ENCODE measurements at places on chromosomes 1 and 21.
A peak's percentile ranks its signal among the peaks of the same experiment; 100 is the strongest.

DNA sequence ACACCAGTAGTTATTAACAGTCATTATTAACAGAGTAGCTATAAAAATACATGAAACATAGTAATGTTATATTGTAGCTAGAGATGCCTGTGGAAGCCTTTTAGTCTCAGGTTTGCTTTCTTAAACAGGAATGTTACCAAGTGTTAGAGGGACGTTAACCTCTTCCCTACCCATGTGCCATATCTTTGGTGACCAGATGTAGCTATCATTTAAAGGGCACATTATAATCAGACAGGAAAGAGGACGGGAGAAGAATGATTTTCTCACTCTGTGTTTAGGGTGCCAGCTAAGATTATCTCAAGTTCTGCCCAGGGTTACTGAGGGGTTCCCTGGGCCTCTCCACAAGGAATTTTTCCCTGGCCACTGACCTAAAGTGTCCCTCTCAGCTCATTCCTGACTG is 20.9 kb upstream of the UBL4B start:
- no peak for DNase-seq

GRCh38 chr1:24830680-24831272 is 85.5 kb downstream of the CLIC4 start:
- DNase-seq, result peak; percentile 60

DNA sequence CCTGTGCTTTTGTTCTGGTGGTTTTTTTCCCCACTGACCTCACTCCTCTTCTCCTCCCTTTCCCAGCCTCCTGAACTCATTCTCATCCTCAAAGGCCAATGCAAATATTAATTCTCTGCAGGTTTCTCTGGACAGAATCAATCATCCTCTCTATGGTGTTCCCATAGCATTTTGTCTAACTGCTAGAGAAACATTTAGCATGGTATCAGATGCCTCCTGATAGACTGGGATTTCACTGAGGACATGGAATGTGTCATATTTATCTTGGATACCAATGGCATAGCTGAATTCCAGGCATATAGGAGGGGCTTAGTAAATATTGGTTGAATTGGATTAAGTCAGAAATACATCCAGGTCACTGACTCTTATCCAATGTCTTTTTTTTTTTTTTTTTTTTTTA is 46.1 kb upstream of the SRP9 start:
- no peak for DNase-seq

DNA sequence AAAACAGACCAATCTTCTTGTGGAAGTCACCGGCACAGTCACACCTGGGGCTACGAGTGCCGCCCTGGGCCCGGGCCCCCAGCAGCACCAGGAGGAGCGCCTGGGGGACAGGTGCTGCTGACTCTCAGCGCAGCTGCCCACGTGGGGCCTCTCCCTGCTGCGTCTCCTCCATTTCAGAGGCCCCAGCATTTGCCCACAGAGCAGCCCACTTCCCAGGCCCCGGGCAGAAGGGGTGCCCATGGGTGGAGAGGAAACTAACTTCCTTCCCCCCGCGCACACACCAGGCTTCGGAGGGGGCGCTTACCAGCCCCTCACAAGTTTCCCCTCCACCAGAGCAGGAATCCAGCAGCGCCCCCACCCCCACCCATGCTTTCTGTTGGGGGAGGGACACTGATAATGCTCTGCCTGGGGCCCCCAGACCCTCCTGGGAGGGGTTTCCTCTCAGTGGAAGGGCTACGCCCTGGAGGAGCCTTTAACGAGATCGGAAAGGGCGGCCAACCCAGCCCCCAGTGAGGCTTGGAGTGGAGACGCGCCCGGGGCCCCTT is 440 bp downstream of the TNFRSF25 start:
- DNase-seq, result no peak

- DNase-seq, result no peak
Measured at GRCh38 chr1:202689493-202690342, 20.5 kb downstream of the SYT2 start.

- DNase-seq, result no peak
Measured at GRCh38 chr1:226609836-226610455, 61.4 kb downstream of the STUM start.

- DNase-seq, result no peak
Measured at GRCh38 chr21:41345934-41346685, 15.7 kb upstream of the MX2 start.

GRCh38 chr21:43717967-43718871 is 710 bp upstream of the PDXK start:
- DNase-seq, result no peak

- no peak for DNase-seq
Measured at GRCh38 chr21:42003051-42003461, 7.1 kb downstream of the ZBTB21 start.

DNA sequence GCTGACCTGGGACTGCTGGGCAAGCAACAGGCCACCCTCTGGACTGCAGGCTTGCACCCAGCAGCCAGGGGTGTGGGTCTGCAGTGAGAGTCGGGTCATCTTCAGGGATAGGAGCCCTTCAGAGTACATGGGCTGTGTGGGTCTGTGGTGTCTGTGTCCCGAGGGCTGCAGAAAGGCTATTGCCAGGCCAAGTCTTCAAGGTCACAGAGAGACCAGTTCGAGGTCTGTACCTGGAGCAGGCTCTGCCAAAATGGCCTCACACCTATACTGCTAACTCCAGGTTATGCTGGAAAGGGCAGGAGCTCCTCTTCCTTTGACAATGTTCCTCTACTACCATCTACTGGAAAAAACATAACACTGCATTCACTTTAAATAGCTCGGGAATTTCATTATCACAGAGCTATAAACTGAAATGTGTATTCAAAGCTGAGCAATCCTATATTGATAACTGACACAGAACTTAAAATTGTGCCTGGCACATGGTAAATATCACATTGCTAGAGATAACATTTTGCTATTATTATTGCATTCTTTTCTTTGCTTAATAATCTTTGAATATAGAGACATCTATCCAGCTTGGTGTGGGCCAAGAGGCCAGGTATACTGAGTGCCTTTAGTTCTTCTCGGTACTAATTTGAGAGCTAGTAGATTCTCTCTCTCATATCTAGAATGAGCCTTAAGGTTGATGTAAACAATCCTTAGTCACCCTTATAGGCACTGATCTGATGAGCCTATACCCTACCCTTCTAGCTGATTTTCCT is 6.9 kb upstream of the DNAH14 start:
- peak; percentile 45 for DNase-seq

DNA sequence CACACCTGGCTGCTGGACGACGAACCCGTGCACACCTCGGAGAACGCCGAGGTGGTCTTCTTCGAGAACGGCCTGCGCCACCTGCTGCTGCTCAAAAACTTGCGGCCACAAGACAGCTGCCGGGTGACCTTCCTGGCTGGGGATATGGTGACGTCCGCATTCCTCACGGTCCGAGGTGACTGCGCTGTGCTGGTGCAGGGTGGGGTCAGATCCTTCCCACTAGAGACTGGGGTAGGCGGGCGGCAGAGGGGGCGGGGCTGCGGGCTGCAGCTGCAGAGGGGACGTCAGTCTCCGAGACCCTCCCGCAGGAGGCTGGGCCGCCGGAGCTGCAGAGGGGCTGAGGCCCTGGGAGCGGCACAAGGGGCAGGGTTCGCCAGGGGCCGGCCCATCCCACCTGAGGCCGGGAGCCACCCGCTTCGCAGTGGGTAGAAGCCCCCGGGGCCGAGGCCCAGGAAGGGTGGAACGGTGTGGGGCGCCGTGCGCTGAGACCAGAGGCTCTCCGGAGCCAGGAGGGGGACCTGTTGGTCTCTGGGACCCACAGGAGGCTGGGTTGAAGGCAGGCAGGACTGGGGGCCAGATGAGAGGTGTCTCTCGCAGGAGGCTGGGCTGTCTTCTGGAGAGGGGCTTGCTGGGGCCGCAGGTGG is 90.6 kb downstream of the TRIM11 start:
- no peak for DNase-seq

DNA sequence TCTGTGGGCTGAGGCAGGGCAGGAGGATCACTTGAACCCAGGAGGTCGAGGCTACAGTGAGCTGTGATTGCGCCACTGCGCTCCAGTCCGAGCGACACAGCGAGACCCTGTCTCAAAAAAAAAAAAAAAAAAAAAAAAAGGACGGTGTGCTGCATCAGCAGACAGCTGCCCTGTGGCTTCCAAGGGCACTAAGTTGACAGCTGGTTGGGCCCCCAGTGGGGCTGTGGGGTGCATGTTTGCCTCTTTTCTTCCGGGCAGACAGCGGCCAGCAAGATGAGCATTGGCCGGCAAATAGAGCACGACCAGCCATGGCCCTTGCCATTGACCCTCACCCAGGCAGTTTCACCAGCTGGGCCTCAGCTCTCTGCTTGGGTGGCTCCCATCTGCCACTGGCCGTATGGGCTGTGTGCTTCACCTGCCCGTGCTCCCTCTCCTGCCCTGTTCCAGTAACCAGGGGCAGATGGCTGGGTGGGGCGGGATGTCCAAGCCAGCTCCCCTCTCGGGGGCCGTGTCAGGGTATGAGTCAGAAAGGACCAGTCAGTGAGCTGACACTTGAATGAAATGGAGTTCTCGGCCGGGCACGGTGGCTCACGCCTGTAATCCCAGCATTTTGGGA is 12.3 kb upstream of the SLC25A34 start:
- DNase-seq, result no peak

GRCh38 chr1:232012773-232013386 is 386.3 kb downstream of the DISC1 start:
- DNase-seq, result peak; percentile 90

- no peak for DNase-seq
Measured at GRCh38 chr1:53621144-53621543, 117.8 kb downstream of the GLIS1 start.

DNA sequence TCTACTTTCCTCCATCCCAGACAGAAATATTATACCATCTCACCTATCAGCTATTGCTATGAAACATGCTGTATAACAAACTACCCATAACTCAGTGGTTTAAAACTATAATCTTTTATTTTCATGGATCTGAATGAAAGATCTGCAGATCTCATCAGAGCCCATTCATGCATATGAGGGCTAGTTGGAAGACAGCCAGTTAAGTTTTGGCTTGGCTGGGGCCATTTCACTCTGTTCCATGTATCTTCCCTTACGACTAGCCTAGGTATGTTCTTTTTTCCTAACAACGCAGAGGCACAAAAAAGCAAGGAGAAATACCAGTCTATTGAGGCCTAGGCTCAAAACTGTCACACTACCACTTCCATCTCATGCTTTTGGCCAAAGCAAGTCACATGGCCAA is 28.1 kb upstream of the RGS1 start:
- DNase-seq, result no peak

- peak; percentile 87 for DNase-seq
Measured at GRCh38 chr1:226001963-226002666, 3.0 kb upstream of the SDE2 start.

DNA sequence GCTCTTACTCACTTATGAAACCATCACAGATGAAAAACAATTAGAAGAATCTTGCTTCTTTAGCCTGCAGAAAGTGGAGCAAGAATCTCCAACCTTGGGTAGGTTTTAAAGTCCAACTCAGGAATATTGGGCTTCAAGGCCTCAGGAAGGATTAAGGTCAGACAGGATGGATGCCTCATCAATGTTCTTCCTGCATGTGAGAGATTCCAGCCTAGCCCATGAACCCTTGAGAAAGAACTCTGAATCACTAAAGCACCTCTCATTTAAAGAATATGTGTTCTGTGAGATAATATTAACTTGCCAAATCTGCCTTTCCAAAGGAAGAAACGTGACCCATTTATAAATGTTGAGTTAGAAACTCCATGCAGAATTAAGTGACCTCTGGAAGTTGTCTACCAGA is 345.2 kb upstream of the CAMK1G start:
- DNase-seq, result no peak

GRCh38 chr1:34236089-34236488 is 59.4 kb downstream of the C1orf94 start:
- no peak for DNase-seq

DNA sequence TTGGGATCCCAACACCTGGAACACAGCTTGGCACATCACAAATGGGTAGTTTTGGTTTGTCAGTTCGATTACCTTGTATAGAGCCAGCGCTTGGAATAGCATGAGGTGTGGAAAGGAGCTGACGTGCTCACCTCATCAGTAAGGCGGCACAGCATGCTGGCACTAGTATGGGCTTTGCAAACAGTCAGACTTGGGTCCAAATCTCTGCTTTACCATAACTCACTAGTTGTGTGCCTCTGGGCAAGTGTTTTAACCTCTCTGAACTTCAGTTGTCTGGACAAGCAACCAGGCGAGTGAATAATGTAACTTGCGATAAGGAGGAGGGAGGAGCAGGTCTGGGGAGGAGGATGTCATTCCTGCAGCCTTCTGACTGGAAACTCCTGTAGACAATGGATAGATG is 26.3 kb upstream of the NEK2 start:
- no peak for DNase-seq

GRCh38 chr1:216140730-216141524 is 282.3 kb downstream of the USH2A start:
- no peak for DNase-seq

- DNase-seq, result no peak
Measured at GRCh38 chr1:215376544-215377264, 190.4 kb upstream of the KCTD3 start.

DNA sequence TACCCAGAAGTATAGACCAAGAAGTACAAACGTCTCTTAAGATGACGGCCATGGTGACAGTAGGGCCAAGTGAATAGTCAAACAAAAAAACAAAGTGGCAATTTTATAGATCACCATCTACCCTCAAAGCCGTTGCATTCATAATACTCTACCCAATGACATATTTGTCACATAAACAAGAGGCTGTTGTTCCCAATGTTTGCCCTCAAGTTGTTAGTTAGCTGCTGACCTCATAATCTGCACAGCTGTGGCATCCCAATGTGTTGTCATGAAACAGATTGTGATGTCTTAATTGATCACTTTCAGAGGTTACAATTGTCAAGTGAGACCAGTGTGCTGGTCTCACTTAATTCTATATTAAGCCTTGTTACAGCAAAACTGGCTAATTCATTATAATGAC is 333.8 kb downstream of the ST6GALNAC3 start:
- no peak for DNase-seq

DNA sequence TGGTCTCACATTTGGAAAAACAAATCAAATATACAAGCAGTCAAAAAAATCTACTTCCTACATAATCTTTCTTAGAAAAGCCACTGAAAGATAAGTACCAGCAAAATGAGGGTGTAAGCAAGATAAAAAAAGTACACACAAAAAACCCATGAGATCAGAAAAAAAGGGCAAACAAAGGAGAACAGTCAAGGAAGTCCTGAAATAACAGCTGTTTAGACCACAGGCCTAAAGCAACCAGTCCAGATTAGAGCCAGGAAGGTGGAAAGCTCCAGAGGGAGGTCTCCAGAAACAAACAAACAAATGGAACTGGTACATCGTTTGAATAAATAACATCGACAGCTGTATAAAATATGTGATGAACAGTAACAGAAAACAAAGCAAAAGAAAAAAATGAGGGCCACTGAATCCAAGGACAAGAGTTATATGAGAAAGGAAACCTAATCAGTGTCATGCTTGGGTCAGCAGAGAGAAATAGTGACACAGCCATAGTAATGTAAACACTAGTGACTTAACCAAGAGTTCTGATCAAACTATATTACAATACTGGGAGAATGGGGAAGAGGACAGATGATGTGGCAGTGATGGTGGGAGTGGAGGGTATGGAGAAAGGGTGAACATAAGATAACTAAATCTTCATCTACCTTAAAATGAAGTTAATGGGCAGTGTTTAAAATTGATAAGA is 67.5 kb downstream of the NVL start:
- DNase-seq, result no peak

Measured in NCI-H2081 treated with DMSO at 0.1 percent for 48 hours (cell line).